CMK (cell line): ENCODE measurements at places on chromosomes 12 and 14.

- DNase-seq, result no peak
Measured at GRCh38 chr14:105240811-105241576, 7.3 kb upstream of the BTBD6 start.

GRCh38 chr12:45644541-45644940, 85.0 kb upstream of the ARID2 start:
- DNase-seq, result peak; percentile 15

GRCh38 chr12:29640589-29641345, 143.0 kb downstream of the TMTC1 start:
- no peak for DNase-seq

DNA sequence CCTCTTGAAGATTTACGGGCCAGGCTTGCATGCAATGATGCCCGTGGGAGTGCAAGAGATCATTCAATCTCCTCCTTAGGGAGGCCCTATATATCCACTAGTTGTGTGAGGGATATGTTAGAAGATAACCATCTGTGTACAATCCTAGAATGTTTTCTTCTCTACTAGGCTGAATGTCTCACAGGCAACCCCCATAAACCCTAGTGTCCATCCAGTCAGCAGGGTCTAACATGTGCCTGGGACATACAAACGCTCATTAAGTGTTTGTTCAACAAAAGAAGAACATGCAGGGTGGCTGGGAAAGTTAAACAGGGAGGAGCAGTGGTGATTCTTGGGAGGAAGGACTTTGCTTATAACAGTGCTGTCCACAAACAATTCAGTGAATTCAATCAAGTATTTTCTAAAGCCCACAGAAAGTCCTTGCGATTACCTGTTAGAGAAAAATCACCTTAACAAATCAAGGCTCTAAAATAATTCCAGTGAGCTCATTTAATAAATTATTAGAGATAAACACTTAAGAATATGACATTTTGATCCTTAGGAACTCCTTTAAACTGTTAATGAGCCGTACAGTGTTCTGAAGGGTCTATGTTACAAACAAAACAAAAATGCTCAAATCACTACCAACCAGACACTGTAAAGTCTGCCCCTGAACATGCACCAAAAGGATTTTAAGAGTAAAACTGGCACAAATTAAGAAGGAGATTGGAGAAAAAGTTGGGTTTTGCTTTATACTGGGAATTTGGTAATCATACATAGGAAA, 96.6 kb upstream of the FERMT2 start:
- no peak for DNase-seq

GRCh38 chr14:61663312-61663979, 31.9 kb upstream of the HIF1A start:
- no peak for DNase-seq
